ENCODE measurements at places on chromosomes 7 and 10.

DNA sequence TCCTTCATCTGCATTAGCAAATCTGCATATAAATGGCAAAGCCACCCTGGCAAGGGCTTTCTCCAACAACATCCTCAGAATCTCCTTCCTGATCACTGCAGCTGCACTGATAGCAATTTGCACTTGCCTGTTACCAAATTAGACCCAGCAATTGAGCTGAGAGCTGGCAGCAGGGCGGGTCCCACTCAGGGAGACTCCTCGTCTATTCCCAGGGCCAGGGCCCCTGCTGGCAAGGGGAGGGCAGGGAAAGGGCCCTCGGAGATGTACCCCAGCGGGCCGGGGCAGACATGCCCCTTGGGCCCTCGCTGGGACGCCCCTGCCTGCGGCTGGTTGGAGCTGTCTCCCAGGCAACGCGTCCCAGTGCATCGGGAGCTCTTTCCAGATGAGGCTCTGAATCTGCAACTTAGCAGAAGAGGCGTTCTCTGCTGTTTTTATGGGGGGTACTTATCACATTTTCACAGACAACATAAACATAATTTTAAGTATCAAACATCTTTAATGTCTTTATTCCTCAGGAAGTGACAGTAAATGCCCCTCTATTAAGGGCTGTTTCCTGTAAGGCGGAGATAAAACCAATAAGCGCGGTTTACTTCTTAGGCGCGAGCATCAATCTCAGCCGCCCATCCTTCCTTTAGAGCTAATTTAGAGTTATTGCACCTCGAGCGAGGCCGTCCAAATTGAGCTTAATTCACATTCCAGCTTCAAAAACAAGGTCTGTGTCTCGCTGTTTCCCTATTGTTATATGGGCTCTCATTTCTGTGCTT, 249.0 kb upstream of the PPP2R2D start:
- no peak for DNase-seq

DNA sequence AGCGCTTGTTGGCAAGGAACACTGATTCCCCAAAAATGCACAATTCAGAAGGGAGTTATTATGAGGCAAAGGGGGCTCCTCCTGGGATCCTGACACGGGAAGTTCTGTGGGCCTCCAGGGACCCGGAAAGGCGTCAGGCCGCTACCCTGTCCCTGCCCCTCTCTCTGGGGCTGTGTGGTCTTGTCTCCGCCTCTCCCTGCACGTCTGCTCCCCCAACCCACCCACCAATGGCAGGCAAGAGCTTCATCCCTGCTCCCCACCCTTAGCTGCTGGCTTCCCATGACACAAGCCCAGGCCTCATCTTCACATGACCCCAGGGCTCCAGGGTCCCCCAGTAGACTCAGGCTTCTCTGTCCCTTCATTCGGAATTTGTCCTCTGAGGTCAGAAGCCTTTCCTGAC, 31.0 kb upstream of the ADRB1 start:
- DNase-seq, result no peak

GRCh38 chr7:94971051-94971867, 63.9 kb downstream of the PPP1R9A start:
- DNase-seq, result no peak

DNA sequence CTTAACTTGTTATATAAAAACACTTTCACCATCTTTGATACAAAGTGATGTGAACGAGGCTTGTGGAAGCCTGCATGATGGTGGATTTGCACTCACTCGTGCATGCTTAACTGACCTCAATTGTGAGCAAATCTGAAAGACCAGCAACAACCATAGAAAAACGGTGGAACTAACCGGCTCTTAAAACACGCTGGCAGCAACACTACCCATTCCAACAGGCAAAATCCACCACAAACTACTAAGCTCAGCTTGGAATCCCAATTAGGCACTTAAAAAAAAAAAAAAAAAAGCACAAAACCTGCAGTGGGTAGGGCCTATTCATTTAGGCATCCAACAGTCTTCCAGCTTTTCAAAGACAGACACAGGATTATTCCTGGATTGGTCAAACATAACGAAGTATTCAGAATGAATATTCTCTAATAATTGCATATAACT, 1.8 kb downstream of the GDI2 start:
- DNase-seq, result no peak

DNA sequence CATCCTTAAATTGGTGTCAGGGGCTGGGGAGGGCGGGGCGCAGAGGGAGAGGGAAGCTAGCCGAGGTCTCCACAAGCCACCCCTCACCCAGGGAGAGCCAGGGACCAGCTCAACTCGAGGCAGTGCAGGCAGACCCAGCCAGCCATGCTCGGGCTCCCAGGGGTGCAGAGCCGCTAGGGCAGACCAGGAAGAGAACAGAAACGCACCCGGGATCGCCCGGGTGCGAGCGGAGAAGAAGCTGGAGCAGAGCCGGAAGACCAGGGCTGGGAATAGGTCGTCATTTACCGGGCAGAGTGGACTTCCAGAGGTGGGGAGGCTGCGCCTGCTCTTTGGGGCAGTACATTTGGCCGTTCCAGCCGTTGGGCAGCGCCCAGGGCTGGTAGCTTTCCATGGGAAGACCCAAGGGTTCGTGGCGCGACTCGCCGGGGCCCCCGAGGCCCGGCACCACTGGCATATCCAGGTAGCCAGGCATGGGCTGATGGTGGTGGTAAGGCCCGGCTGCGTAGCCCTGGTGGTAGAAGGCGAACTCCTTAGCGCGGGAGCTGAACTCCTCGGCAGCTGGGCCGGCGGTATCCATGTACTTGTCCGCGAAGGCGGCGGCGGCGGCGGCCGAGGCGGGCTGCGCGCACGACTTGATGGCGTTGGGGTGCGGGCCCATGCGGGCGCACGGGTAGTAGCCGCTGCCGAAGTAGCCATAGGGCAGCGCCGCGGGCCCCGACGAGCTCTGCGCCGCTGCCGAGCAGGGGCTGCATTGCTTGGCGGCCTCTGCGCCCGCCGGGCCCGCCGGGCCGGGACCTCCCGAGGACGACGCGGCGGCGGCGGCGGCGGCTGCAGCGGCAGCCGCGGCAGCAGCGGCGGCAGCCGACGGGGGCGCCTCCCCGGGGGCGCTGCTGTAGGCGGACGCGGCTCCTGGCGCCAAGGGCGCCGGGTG, 755 bp downstream of the HOXA13 start:
- no peak for DNase-seq

- DNase-seq, result no peak
Measured at GRCh38 chr7:101553771-101554445, 75.2 kb downstream of the MYL10 start.

DNA sequence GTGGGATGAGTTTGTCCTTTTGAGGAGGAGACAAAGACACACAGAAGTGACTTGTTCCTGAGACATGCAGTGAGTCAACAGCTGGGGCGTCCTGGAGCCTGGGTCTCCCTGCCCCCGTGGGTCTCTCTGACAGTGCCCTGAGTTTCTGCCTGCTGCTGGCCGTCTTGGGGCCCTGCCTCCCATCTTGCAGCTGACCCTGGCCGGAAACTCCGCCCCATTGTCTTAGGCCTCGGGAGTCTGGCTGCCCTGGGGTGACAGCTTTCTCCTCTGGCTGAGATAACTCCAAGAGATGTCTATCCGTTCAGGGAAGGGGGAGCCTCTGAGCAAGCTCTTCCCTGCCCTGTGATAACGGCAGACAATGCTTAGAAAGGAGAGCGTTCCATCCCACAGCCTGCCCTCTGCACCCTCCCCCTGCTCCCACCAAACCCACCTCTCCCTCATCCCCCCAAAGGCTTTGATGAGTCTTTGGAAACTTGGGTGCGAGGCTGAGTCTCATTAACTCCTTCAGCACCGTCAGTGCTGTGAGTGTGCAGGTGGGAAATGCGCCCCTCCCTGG, 69.5 kb upstream of the PODXL start:
- no peak for DNase-seq

- no peak for DNase-seq
Measured at GRCh38 chr10:5458425-5458824, 40.9 kb downstream of the CALML5 start.

DNA sequence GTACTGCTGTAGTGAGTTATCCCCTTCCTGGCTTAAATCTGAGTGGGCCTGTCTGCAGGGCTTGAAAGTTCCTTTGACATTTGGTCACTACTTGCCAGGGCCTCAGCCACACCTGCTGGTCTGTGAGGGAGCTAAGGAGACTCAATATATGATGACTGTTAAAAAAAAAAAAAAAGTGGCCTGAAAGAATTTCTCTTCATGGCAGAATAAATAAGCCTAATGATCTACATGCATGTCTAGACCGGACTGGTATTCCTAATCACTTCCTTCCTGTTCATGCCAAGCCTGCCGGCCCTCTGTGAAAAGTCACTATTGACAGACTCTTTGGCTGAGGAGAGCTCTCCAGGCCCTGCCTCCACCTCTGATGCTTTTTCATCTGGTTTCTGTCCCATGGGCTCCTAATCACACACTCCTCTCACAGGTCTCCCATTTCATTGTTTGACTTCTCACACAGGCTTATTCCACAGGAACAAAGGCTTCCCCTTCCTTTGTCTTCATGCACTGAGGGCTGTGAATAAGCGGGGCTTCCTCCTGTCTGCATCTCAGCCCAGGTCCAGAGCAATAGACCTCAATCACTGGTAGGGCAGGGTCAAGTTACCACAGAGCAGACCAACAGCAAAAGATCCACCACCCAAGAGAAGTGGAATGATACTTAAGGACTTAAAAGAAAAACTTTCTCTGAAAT, 99.1 kb upstream of the SEC61G start:
- no peak for DNase-seq

DNA sequence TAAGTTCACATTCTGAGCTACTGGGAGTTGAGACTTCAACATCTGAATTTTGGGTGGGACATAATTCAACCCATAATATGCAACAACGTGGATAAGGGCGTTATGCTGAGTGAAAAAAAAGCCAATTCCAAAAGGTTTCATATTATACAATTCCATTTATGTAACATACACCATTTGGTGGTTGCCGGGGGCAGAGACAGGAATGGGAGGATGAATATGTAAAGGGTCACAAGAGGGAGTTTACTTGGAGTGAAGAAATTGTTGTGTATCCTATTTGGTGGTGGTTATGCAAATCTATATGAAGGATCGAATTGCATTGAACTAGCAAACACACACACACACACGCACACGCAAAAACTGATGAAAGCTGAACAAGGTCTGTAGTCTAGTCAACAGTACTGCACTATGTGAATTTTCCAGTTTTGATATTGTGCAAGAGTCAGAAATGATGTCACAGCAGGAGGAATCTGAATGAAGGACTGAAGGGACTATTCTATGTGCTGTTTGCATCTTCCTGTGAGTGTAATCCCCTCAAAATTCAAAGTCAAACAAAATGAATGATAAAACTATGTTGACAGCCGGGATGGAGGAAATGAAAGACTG, 249.2 kb upstream of the HABP2 start:
- DNase-seq, result peak; percentile 59

GRCh38 chr7:94338921-94339371, 55.7 kb upstream of the COL1A2 start:
- no peak for DNase-seq

GRCh38 chr7:92528188-92528957, at the start of the genes PEX1 and RBM48:
Gene PEX1, minus strand, starts transcription at chr7:92528520. Its CDS starts 85 bp downstream, at chr7:92528435.
Gene RBM48, plus strand, starts transcription at chr7:92528795. Its CDS starts 19 bp downstream, at chr7:92528814.
- peak; percentile 99 for DNase-seq

- no peak for DNase-seq
Measured at GRCh38 chr7:3289996-3290395, 11.1 kb upstream of the SDK1 start.

- DNase-seq, result no peak
Measured at GRCh38 chr7:2270495-2270894, 28.5 kb downstream of the NUDT1 start.

- no peak for DNase-seq
Measured at GRCh38 chr7:130277763-130278643, 11.3 kb downstream of the CPA2 start.

GRCh38 chr10:54613162-54613561, 187.9 kb downstream of the PCDH15 start:
- no peak for DNase-seq

GRCh38 chr10:62650411-62650810, 154.1 kb upstream of the ADO start:
- no peak for DNase-seq

DNA sequence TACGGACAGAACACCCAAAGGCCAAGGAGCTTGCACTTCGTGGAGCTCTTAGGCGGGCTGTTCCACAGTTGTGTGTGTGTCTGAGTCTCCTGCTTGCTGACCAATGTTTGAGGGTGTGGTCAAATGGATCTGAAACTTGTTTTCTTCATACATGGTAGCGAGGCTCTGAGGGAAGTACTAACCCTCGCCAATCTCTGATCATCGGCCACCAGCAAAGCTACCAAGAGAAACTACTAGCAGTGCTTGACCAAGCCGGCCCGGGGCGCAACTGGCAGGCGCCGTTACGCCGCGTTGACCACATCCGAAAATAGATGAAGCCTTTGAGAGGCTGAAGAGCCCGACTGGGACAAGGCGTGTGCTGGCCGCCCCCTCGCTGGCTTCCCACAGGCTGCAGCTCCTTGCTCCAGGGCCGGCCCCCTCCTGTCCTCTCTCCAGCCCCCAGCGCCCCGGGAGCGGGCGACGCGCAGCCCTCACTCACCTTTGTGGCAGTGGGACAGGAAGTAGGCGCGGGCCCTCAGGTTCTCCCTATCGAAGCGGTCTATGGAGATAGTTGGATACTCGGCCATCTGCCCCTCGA, 384 bp downstream of the DCLRE1C start:
- DNase-seq, result no peak

- no peak for DNase-seq
Measured at GRCh38 chr7:92737706-92738105, 98.7 kb downstream of the CDK6 start.

DNA sequence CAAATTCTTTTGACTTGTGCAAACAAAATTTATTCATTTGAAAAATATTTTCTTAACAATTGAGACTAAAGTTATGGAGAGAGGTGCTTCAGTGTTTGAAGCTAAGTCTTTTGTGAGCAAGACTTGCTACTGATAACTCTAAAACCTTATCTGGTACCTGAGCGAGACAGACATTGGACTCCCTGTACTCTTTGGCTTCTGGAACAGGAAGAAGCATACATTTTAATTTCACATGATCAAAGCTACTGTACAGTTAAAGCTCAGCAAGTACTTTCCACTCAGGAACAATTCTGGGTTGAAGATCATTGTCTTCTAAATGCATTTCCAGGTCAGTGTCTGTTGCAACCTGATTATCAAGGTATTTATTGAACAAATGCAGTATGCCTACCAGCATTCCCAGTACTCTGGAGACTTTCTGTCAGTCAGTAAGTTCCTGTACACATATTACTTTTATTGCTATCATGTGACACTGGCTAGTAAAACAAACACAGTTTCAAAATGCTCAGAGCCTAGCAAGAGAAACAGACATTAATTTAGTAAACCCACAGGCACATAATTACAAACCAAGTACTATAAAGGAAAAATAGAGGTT, 42.4 kb downstream of the CABCOCO1 start:
- no peak for DNase-seq

DNA sequence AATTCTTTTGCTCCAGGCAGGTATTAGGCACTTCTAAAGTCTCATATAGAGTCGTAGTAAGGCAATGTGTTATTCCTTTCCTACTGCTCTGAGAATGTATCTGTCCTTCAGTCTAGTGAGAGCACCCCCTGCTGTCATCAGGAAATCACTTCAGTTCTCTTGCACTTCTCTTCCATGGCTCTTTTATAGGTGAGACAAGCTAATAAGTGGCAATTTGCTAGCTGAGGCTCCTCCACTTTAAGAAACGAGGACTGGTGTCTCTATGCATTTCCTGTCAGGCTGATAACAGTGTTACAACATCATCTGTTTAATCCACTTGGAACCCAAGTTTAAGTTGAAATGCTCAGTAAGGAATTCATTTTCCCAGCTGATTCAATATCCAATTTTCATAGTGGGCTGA, 350.6 kb downstream of the TFEC start:
- DNase-seq, result peak; percentile 33

Measured in NCI-H526 treated with DMSO at 0.1 percent for 48 hours (cell line).